ENCODE measurements at places on chromosomes 13 and 19.
A peak's percentile ranks its signal among the peaks of the same experiment; 100 is the strongest.

DNA sequence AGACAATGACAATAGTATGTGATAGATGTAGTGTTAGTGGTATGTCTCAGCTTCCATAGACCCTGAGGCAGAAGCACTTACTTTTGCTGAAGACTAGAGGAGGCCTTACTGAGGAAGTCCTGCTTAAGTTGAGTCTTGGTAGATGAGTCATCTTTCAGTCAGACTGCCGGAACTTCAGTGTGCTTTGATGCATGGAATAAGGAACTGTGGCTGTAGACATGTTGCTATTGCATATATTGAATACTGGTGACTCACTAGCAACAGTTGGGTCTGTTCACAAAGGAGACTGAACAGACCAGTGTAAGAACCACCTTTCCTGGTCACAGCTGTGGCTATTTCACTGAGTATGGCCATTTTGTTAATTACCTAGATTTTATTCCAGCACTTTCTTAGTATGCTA lies 1000.6 kb downstream of the OLFM4 start:
- no peak for DNase-seq

GRCh38 chr19:17575871-17576757 lies 20.7 kb downstream of the COLGALT1 start:
- no peak for DNase-seq

GRCh38 chr19:7213628-7214323 lies 80.4 kb downstream of the INSR start:
- DNase-seq, result no peak

GRCh38 chr19:2055931-2056836 lies 5.1 kb upstream of the MKNK2 start:
- no peak for DNase-seq

GRCh38 chr19:16121967-16122366 lies 10.3 kb downstream of the RAB8A start:
- no peak for DNase-seq

- DNase-seq, result no peak
Observed at GRCh38 chr13:99426426-99426825, 74.8 kb upstream of the TM9SF2 start.

GRCh38 chr19:42151782-42152684 lies 19.8 kb upstream of the POU2F2 start:
- DNase-seq, result no peak

DNA sequence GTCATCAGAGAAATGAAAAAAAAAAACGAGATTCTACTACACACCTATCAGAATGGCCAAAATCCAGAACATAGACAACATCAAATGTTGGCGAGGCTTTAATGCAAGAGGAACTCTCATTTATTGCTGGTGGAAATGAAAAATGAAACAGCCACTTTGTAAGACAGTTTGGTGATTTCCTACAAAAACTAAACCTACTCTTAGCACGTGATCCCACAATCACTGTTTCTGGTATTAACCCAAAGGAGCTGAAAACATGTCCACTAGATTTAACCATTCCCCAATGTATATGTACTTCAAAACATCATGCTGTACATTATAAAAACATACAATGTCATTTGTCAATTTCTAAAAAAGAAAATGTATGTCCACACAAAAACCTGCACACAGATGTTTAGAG lies 13.0 kb downstream of the MYCBP2 start:
- DNase-seq, result no peak

GRCh38 chr19:39645800-39646411 lies 9.8 kb upstream of the LGALS16 start:
- DNase-seq, result peak; percentile 11

DNA sequence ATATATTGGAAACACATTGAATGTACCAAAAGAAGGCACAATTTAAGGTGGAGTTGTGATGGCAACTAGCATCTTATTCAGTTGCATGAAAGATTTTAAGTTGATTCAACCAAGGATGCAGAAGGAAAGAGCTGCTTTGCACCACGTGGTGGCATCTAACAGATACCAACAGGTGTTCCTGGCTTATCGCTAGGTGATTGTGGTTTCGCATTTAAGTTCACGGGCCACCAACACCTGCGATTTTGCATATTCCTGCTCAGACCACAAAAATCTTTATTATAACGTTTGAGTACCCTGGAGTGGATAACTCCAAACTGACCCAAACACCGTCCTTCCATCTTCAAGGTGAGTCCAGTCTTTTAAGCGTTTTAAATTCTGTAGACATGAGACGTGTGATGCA lies 45.3 kb downstream of the RGCC start:
- no peak for DNase-seq

- DNase-seq, result no peak
Observed at GRCh38 chr19:29705706-29706105, 9.4 kb downstream of the C19orf12 start.

- DNase-seq, result no peak
Observed at GRCh38 chr13:110897521-110897920, 17.3 kb downstream of the ANKRD10 start.

- DNase-seq, result no peak
Observed at GRCh38 chr19:45179072-45179891, 698 bp downstream of the BLOC1S3 start.
